SJCRH30 (cell line): ENCODE measurements at places on chromosomes 3 and 15.
A peak's percentile ranks its signal among the peaks of the same experiment; 100 is the strongest.

- DNase-seq, result no peak
Measured at GRCh38 chr3:114213292-114213626, 24.1 kb downstream of the ZNF80 start.

DNA sequence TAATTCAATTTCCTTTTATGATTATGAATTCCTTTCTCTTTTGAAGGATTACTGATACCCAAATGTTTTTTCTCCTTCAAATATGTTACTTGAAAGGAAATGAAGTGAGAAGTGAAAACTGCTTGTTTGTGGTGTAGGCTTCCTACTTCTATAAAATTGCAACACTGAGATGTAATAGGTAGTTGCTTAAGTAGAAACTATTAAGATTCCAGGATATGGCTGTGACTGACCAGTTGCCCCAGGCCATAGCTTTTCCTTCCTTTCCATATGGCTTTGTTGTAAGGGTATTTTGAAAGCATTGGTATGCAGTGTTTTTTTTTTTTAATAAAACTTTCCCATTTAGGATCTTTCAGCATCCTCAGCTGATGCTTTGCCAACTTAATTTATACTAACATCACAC is 28.5 kb downstream of the DNAJC13 start:
- peak; percentile 14 for DNase-seq

- DNase-seq, result no peak
Measured at GRCh38 chr3:171677706-171678105, 132.6 kb downstream of the PLD1 start.

- no peak for DNase-seq
Measured at GRCh38 chr15:84108728-84109127, 126.8 kb upstream of the GOLGA6L4 start.

GRCh38 chr15:49876401-49877038 is 242.5 kb downstream of the ATP8B4 start:
- DNase-seq, result peak; percentile 79

- no peak for DNase-seq
Measured at GRCh38 chr15:48866141-48866563, 11.8 kb upstream of the EID1 start.

GRCh38 chr15:51075826-51076523 is 18.7 kb downstream of the TNFAIP8L3 start:
- DNase-seq, result no peak

DNA sequence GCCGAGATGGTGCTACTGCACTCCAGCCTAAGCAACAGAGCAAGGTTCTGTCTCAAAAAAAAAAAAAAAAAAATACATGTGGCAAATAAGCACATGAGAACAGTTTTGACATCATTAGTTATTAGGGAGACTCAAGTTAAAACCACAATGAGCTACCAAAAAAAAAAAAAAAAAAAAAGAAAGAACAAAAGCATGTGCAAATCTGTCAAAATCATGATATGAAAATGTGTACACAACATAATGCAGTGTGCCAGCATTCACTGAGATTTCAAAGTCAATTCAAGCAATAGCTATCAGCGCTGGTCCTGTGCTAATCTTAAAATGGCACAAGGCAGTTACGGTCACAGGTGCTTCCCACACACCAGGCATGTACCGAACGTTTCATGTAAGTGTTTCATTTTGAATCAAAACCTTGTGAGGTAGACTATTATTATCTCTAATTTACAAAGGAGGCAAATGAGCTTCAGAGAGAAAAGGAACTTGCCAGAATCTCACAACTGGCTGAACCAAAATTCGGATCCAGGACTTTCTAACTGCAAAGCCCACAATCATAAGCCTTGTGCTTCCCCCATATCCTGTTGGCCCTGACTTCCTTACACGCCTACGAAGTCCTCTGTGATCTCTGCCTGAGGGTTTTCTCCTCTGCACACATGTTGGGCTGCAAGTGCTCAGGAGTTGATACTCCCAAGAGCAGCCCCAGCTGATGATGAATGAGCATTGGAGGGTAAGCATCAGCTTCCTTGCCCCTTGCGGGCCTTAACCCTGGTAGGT is 200.1 kb upstream of the PROK2 start:
- DNase-seq, result no peak

DNA sequence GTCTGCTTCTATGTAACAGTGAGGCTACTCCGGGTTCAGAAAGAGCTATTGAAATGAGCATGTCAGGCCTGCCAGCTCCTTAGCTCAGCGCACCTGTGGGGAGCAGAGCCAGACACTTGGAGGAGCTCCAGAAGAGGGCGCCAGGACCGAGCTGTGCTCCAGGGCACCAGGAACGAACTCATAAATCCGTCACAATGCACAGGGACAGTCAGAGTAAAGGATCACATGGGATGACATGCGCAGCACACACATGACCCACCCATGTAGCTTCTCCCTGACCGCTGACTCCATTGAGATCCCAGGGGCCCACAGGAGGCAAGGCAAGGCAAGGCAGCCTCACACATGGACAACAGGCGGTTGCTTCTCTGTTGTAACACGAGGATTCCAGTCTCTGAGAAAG is 26.0 kb upstream of the GNB5 start:
- no peak for DNase-seq

GRCh38 chr3:62875558-62876002 is 364 bp upstream of the CADPS start:
- DNase-seq, result no peak

DNA sequence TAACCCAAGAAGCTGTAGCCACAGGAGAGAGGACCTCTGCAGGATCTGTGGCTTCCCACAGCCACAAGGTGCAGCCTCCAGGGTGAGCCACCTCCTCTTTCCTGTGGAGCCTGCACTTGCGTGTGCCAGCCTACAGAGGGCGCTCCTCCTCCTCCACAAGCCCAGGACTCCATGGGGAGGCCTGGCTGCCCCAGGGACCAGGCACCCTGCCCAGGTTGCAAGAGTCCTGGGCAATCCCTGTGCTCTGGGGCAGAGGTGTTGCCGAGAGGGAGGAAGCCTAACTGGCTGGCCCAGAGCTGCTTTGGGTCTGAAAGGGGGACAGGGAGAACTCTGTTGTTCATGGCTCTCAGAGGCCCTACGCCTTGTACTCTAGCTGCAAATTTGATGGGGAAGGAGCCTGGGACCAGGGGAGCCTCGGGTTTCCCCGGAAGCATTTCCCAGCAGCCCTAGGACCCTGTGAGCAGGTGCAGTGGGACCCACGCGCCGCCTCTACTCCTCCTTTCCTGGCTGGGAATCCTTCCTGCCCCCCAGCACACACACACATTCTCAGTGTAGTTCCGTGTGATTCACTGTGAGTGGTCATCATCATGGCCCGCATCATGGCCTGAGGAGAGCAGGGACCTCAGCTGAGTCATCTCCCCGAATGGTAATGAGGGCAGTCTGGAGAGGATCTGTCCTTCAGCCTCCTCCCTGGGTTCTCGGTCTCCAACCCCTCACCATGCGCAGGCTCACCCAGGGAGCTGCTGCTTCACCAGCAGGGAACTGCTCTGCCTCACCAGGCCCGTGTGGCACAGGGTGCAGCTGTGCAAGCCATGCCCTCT is 24.3 kb downstream of the TBC1D21 start:
- peak; percentile 68 for DNase-seq

GRCh38 chr3:25897019-25897418 is 107.1 kb downstream of the OXSM start:
- peak; percentile 35 for DNase-seq

- DNase-seq, result no peak
Measured at GRCh38 chr15:77544162-77544561, 88.5 kb downstream of the LINGO1 start.

DNA sequence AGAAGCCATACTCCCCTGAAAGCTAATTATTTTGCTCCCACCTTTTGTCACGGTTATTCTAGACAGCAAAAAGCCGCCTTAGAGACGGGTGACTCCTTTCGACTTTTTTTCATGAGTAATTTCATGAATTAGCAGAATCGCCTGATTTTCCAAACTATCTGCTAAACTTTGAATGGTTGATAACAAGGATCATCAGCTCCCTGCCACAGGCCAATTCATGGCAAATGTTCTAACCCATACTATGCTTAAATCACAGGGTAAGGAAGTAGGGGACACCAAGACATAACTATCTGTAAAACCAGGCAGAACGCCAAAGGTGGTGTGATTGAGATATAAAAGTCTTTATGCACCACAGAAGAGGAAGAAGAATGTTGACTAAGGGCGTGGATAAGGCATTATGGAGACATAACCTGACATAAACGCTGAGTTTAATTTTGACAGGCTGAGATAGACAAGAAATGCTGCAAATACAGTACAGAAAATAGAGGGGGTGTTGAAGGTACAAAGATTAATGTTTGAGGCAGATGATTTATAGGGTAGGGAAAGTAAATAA is 891 bp upstream of the DMXL2 start:
- peak; percentile 26 for DNase-seq

- no peak for DNase-seq
Measured at GRCh38 chr15:97959724-97960363, 659 bp upstream of the ARRDC4 start.

DNA sequence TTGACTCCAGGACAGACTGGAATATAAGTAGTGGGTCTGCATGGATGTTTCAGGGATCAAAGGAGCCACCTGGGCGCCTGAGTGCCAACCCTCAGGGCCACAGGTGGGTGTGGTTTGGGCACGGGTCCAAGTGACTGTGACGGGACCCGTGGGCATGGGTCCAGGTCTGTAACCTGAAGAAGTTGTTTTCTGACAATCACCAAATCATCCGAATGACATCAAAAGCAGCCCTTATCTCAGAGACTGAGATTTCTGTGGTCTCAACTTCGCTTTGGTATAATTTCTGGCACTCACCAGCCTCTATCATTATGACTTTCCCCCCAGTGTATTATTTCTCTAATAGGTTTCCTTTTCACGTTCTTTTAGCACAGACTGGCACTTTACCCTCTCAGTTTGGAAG is 24.4 kb downstream of the RLBP1 start:
- no peak for DNase-seq

GRCh38 chr3:177418787-177419186 is 221.5 kb upstream of the TBL1XR1 start:
- no peak for DNase-seq

DNA sequence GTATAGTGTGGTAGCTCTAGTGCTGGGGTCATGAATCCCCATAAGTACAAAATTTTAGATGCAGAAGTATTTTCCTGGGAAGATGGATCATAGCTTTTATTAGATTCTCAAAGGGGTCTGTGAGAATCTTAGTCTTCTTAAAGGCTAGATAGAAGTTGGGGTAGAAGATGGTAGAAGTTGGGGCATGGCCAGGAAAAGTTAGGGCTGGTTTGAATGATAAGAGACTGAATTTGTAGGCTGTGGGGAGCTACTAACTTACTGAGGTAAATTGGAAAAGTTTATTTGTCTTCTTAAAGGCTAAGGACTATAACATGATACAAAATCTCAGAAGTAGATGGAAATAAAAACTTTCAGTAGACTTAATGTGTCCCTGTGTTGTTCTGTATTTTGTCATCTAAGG is 1.6 kb upstream of the UBE2Q2 start:
- no peak for DNase-seq

DNA sequence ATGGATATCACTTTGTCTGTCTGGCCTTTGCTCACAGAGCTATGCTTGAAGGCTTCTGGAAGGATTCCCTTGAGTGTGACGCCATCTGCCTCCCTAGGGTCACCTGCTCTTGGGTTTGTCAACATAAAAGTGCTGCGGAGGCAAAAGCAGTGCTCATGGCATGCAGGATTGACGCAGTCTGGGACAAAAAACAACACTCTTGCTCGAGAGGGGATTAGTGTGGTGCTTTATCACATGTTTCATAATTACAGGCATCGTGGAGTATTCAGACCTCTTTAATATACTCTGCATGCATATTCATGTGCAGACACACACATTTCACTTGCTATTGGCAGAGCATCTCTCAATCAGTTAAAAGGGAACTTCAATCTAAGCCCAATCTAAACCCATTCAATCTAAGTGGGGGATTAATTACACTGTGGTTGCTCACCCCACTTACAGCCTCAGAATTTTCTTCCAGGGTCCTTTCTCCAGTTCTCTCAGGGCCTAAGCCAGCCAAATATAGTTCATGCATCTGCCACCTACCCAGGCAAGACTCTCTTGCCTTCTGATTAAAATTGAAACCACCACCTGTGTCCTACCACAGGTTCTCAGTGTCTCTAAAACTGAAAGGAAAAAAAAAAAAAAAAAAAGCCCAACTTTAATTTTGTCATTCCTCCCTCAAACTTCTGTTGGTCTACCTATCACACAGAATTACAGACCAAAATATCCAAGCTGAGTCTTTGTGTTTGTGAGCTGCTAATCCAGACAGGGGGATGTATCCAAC is 75.6 kb downstream of the BFSP2 start:
- no peak for DNase-seq

DNA sequence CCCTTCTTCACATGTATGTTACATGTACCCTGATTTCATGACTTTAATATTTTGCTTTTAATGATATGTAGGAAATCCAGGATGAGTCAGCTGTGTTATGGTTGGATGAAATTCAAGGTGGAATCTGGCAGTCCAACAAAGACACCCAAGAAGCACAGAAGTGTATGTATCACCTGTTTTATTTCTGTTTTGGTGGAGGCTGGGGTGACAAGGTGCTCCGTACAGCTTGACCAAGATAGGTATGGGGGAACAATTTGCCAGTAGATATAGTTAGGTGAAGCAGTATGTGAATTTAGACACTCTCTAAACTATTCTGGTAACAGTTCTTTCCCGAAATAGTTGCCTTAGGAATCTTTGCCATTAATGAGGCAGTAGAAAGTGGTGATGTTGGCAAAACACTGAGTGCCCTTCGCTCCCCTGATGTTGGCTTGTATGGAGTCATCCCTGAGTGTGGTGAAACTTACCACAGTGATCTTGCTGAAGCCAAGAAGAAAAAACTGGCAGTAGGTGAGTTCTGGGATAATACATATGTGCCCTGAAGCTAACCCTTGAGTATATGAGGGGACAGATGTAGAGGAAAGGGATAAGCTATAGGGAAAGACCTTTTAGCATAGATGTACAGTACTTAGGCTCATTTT is 63.7 kb upstream of the CRTC3 start:
- DNase-seq, result no peak

GRCh38 chr3:32288819-32289218 is 50.3 kb downstream of the CMTM8 start:
- DNase-seq, result no peak
